Activated CD8-positive, alpha-beta T cell treated with anti-CD3 and anti-CD28 coated beads for 36 hours (primary cell): ENCODE measurements at places on chromosomes 11 and 22. TPM values are rescaled to one million over a fixed set of nuclear protein-coding genes. Genes with fewer than 3 reads are reported as not detected.

- no peak for DNase-seq
- H3K4me1 ChIP-seq, result peaks cover 35% of the 10 kb centered on the region
- H3K27ac ChIP-seq, result no peak overlapping the region
- H3K36me3 ChIP-seq, result no peaks in the 10 kb centered on the region
- no peak overlapping the region for H3K4me3 ChIP-seq
Observed at GRCh38 chr22:42645341-42645937, 3.8 kb downstream of the CYB5R3 start.

- no peak overlapping the region for H3K27ac ChIP-seq
- H3K36me3 ChIP-seq, result no peaks in the 10 kb centered on the region
- DNase-seq, result peak; percentile 74
- H3K27me3 ChIP-seq, result peaks cover 22% of the 10 kb centered on the region
Observed at GRCh38 chr11:12893787-12894672, 115.1 kb upstream of the RASSF10 start.

DNA sequence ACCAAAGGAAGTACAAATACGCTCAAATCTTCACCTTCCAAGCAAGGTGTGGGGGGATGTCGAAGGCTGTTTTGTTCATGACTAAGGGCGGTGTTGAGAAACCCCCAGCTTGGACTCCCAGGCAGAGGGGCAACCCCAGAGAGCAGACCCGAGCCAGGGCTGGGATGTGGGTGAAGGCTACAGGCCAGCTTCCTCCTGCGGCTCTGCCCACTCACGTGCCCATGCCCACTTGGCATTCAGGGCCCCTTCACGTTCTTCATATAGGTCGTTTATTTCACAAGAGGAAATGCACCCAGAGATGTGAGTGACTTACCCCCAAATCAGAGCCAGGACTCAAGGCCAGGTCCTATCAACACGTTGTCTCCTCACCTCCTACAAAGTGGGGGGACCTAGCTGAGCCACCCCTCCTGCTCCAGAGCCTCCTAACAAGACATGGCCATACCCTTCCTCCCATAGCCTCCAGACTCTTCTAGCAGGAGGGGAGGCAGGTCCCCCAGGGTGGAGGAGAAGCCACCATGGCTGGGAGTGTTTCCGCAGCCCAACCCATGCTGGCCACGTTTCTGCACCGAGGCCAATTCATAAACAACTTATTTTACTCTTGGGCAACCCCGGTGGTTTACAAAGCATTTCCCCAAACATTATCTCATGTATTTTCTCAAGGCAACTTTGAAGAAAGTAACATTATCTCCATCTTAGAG is 22.0 kb downstream of the TMEM184B start:
- peaks cover 2% of the 10 kb centered on the region for H3K36me3 ChIP-seq
- H3K4me1 ChIP-seq, result no peaks in the 10 kb centered on the region
- no peak overlapping the region for H3K27ac ChIP-seq
- DNase-seq, result no peak

Gene TEX12
- not detected for total RNA-seq

GRCh38 chr22:28017558-28017820 is 98.4 kb upstream of the PITPNB start:
- no peaks in the 10 kb centered on the region for H3K27me3 ChIP-seq
- no peak for DNase-seq
- no peaks in the 10 kb centered on the region for H3K4me1 ChIP-seq
- no peak overlapping the region for H3K27ac ChIP-seq
- H3K4me3 ChIP-seq, result no peak overlapping the region
- H3K36me3 ChIP-seq, result no peaks in the 10 kb centered on the region

Gene ARHGAP8
- total RNA-seq, result 3.2 TPM
